ENCODE measurements at places on chromosomes 4 and X.

DNA sequence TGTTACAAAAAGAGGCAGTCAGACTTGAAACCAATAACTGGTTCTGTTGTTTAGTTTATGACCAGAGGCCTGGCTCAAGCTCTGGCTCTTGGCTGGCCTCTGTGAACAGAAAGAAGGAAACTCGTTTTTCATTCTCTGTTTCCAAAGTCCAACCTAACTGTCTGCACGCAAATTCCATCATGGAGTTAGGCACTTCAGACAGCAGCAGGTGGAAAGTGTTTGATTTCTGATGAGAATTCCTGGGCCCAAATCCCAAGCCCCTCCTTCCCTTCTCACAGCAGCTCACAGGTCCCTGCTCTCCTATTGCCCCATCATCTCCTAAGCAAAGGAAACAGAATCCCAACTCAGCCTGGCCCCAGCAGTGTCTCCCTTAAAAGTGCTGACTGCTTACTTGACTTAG lies 42.8 kb upstream of the FGF16 start:
- DNase-seq = no peak

- no peak for DNase-seq
Measured at GRCh38 chr4:151217326-151217725, 59.6 kb upstream of the PRSS48 start.

- no peak for DNase-seq
Measured at GRCh38 chr4:33025236-33025635, 2305.1 kb downstream of the PCDH7 start.

DNA sequence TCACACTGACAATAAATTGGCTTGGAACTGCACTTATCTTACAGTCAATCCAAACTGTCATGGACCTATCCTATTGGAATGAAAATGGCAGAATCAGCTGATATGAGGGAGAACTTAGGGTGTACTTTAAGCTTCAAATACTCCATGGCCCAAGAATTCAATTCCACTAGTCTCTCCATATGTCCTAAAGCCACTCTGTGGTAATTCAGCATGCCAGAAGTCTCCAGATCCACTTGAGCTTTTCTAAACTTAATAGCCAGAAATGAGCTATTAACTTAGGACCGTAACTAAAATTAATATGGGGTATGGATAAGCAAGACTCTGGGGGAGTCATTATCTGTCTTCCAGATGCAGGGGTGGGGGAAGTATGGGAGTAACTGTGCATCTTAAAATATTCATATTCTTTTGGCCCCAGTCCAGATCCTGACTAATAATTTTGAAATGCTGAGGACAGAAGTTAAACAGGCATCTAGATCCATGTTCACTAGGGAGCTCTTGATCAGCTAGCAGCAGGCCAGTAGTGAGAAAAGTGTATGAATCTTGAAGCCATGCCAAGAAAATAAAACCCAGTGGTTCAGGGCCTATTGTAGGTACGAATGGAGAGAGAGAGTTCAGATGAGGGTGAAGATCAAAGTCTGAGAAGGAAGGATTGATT lies 167.6 kb downstream of the DKK2 start:
- DNase-seq = peak; percentile 79

- no peak for DNase-seq
Measured at GRCh38 chr4:23547096-23547495, 342.8 kb downstream of the PPARGC1A start.

GRCh38 chr4:140291259-140291658 lies 82.2 kb upstream of the SCOC start:
- DNase-seq = no peak

DNA sequence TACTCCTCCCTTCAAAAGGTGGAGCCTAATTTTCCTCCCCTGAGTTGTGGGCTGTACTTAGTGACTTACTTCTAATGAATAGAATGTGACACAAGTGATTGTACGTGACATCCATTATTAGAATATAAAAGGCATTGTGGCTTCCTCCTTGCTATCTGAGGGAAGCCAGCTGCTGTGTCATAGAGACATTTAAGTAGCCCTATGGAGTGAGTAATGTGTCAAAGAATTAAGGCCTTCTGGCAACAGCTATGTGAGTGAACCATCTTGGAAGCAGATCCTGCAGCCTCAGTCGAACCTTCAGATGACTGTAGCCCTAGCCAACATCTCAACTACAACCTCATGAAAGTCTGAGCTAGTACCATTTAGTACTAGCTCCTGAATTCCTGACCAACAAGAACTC lies 76.1 kb downstream of the BCOR start:
- DNase-seq = no peak

GRCh38 chrX:85052636-85053343 lies 49.1 kb downstream of the APOOL start:
- peak; percentile 68 for DNase-seq

DNA sequence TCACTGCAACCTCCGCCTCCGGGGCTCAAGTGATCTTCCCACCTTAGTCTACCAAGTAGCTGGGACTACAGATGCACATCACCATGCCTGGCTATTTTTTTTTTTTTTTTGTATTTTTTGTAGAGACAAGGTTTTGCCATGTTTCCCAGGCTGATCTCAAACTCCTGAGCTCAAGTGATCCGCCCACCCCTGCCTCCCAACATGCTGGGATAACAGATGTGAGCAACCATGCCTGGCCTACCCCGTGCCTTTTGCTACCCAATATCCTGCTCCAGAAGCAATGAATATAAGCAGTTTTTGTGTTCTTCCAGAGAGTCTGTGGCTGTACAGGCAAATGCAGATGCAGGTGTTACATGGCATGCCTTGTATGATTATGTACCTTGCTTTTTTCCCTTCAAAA lies 50.5 kb downstream of the TBC1D14 start:
- DNase-seq = no peak

DNA sequence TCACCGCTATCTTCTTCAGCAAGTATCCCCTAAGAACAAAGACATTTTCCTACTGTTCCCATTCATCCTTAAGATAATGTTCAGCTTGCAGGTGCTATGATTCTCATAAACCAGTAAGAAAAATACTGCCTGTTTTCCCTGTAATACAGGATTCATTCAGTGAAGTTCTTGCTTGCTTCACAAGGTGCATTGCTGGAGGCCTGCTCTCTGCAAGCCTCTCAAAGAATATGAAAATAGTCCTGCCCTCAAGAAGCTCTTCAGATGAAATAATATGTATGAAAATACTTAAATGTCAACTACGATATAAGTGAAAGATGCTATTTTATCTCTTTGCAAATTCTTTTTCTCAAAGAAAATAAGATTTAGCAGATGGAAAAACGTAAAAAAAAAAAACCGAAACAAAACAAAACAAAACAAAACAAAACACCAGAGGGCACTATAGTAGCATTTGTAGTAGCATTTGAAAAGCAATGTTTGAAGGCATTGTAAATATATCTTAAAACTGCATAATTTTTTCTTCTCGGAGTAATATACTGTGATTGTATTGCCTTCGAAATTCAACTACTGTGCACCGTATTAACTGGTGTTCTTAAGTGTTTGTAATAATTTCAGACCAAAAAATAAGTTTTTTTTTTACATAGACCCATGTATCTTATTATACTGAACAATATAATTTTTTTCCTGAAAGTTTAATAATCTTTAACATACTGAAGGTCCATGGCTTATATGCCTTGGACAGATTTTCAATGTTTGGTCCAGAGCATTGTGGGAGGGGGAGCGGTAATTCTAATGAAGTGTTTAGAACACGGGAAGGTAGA lies 26.0 kb downstream of the ADH4 start:
- no peak for DNase-seq

- peak; percentile 7 for DNase-seq
Measured at GRCh38 chr4:7506119-7506518, 71.4 kb upstream of the PSAPL1 start.

- DNase-seq = no peak
Measured at GRCh38 chrX:19863857-19864223, 23.6 kb downstream of the SH3KBP1 start.

DNA sequence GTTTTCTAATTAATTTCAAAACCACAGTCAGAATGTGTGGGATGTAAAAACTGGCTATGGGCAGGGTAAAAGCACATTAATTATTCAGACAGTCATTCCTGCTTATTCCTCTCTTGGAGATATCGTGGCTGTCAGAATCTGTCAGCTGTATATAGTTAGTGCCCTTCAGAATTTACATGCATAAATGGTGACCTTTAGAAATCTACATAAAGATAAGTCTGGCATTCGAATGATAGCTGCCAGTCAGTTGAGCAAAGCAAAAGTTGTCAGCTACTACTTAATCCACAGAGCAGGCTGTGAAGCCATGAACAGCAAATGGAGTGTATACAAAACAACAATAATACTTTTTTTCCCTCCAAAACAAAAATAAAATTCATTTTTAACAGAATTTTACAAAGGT lies 189.5 kb downstream of the ADGRL3 start:
- no peak for DNase-seq

DNA sequence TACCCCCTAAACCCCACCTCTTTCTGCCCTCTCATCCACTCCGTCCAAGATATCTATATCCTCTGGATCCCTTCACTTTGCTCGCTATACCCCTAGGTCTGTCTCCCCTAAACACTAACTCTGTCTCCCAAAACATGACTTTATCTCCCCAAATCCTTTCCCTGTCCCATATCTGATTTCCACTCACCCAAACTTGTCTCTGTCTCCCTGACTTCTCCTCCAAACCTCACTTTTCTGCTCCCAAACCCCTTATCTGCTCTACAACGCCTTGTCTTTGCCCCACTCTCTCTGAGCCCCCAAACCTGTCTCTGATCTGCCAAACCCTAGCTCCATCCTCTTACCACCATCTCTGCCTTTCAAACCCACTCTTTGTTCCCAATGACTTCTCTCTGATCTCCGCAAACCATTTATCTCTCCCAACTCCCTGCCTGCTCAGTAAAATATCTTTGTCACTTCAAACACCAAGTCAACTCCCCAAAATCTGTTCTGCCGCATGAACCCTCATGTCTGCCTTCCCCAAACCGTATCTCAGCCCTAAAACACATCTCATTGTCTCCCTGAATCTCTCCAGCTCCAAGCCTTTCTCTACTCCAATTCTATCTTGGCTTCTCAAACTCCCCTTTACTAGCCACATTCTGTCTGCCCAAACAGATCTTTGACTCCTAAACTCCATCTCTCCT lies 575 bp downstream of the GATA1 start:
- DNase-seq = no peak

DNA sequence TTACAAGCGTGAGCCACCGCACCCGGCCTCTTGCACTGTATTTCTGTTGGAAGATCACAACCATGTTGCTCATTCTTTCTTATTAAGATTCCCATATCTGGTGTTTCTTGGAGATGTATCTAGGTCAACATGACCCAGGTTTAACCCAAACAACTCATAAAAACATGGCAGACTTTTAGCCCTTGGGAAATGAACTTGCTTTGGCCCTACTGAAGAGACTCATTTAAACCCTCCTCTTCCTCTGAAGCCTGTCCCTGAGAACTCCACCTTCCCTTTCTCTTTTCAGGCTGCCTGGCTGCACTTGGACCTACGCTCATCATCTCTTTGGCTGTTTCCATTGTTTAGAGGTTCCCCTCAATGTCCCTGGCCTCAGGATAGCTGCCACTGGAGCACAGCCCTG lies 22.8 kb upstream of the OPN1LW start:
- no peak for DNase-seq

DNA sequence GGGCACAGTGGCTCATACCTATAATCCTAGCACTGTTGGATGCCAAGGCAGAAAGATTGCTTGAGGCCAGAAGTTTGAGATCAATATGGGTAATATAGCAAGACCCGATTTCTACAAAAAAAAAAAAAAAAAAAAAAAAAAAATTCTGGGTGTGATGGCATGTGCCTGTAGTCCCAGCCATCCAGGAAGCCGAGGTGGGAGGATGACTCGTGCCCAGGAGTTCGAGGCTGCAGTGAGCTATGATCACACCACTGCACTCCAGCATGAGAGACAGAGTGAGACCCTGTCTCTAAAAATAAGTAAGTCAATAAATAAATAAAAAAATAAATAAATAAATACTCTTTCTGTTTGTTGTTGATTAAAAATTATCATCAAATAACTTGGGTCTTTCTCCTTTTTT lies 62.4 kb upstream of the BMPR1B start:
- DNase-seq = no peak

DNA sequence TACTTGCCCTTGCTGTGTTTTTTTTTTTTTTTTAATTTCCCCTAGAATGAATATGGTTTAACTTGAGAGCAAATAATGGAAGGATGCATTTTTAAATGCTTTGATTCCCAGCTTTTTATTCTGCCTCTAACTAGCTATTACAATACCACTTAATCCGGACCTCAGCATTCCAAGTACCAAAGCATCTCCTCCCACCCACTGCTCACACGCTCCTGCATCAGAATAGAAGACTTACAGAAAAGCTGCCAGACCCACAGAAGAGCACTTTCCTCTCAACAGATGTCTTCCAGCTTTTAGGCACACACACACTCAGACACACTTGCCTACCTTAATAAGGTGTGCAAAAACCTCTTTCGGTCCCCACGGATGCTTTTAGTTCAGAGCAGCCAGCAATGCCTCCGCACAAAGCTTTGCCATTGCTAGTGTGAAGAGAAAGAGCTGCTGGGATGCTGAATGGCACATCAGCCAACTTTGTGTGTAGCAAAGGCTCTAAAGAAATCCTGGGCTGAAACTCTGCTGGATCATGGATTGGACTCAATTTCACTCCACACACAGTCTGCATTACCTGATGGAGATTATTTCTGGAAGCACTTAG lies 1056.2 kb downstream of the DMD start:
- no peak for DNase-seq

DNA sequence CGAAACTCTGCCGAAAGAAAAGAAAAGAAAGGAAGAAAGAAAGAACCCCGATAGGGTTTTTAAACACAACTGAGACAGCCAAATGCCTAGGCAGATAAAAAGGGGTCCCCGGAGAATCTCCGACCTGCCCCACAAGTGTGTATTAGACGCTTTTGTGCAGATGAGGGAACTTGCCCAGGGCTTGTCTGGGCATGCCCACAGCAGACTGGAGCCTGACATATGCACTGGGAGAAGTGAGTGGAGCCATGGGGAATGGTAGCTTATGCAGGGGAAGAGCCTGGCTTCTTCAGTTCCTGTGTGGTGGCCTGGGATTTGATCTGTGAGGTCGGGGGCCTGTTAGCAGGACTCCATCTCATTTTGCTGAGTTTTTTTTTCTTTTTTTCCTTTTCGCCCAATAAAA lies 199.0 kb downstream of the GPC3 start:
- DNase-seq = no peak

GRCh38 chr4:7826909-7827306 lies 112.8 kb downstream of the AFAP1 start:
- no peak for DNase-seq

GRCh38 chrX:37854148-37854547 lies 6.8 kb upstream of the DYNLT3 start:
- DNase-seq = no peak

GRCh38 chr4:163148466-163149336 lies 18.0 kb downstream of the NAF1 start:
- DNase-seq = no peak

- no peak for DNase-seq
Measured at GRCh38 chr4:175263537-175263936, 345.4 kb downstream of the ADAM29 start.
